ENCODE measurements at places on chromosomes 5 and 9. TPM values are rescaled to one million over a fixed set of nuclear protein-coding genes. Genes with fewer than 3 reads are reported as not detected.

GRCh38 chr5:103356350-103357091 is 98.0 kb downstream of the MACIR start:
- DNase-seq = no peak

Gene PGGT1B
- polyA plus RNA-seq = 19.3 TPM

DNA sequence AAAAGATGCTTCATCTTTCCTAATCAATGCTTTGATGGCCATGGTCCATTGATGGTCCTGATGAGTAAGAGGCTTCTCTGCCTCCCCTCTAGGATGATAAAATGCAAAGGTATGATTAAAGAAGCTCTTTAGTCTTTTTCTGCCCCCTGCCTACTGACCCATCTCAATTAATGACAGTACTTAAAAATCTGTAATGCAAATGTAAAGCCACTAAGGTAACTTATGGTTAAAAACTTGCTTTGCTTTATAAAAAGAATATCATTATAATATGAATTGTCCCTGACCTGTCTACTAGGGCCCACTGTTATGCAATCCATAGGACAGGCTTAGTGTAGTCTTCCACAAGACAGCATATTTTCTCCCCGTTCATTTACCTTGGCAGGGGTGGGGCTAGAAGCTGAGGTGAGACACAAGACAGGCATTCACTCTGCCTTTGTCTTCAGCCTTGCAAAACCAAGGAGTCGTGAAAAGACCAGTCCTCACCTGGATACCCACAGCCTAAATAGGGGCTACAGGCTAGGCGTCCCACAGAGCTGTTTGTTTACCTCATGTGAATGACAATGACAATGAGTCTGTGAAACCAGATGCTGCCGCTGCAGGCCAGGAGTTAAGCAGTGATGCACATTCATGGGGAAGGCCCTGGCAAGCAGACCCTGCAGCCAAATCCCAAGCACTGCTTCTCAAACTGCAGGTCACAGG is 60.4 kb downstream of the BNC2 start:
- no peak for DNase-seq

- DNase-seq = no peak
These were observed 36.3 kb downstream of the PFDN1 start for GRCh38 chr5:140266471-140267200.

Gene PCDH12
- polyA plus RNA-seq = 14.0 TPM

DNA sequence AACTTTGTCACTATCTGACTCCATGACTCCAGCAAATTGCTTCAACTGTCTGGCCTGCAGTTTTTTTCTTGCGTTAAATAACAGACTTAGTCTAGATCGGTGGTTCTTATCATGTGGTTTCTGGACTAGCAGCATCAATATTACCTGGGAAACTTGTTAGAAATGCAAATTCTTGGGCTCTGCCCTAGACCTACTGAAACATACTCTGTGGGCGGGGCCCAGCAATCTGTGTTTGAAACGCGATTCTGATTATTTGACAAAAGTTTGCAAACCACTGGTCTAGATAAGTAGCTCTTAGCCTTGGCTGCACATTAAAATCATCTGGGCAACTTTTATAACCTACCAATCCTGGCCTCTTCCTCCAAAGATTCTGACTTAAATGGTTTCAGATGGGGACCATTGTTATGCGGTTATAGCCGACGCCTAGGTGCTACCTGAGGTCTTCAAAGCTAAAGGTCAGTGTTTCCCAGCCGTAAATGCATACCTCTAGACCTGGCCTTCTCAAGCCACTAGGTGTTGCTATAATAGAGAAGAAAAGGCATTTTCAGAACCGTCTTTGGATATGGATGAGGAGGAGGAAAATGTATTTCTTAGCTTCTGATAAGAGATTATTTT is 74.0 kb downstream of the C9orf85 start:
- no peak for DNase-seq

Gene MARCHF3
- 7.8 TPM for polyA plus RNA-seq

Gene NUTM2F
- not detected for polyA plus RNA-seq

GRCh38 chr9:86176468-86176867 is 77.1 kb upstream of the GOLM1 start:
- DNase-seq = no peak

DNA sequence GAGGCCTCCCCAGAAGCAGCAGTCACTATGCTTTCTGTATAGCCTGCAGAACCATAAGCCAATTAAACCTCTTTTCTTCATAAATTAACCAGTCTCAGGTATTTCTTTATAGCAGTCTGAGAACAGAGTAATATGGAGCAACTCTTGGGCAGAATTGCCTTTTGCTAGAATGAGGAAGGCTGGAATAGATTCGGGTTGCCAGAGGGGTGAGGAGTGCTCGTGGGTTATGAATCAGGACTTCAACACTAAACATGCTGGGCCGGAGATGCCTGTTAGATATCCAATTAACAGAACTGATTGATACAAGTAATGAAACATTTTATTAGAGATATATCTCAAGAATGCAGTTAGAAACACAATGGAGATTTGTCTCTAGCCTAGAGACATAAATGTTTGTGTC is 140.9 kb upstream of the MAP3K1 start:
- DNase-seq = no peak

GRCh38 chr5:131976414-131977211 is 31.1 kb upstream of the MEIKIN start:
- no peak for DNase-seq

DNA sequence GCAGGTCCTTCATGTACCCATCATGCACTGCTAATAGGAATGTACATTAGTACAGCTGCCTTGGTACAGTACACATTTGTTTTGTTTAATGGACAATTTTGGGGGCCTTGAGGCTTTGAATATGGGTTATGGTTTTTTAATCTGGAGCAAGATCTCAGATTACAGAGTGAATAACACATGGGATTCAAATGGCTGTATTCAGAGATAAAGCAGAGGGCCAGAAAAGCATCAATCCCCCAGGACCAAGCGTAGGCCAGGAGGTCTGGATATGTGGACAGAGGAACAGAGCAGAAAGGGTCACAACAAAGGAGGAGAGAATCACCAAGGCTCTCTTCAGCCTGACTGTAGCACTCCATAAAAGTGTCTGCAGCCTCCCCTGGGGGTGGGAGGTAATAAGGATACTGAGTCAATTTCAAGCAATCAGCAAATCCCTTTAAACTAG is 47.7 kb upstream of the STK32A start:
- no peak for DNase-seq

- DNase-seq = no peak
These were observed 106.5 kb downstream of the ANKRD55 start for GRCh38 chr5:56126487-56127179.

DNA sequence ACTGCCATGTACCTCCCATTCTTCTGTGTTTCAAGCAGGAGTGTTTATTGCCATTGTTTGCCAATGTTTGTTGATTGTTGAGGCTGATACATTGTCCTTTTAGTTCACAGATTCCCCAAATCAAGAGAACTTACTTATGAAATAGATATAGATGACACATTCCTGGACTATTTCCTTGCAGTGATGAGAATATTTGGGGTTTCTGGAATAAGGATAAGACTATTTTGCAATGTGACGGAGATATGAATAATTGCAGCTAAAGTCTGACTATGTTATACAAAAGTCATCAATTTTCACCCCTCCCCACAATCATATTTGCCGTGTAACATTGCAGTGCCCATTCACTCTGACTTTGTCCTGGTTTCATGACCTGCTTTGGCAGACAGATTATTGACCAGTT is 460.8 kb downstream of the CDH10 start:
- DNase-seq = no peak

GRCh38 chr5:100249884-100250269 is 285.3 kb upstream of the FAM174A start:
- no peak for DNase-seq

Gene RETREG1
- 69.5 TPM for polyA plus RNA-seq

Gene PTGES
- 9.5 TPM for polyA plus RNA-seq

- DNase-seq = no peak
These were observed 134.1 kb upstream of the IFNE start for GRCh38 chr9:21616082-21616778.

GRCh38 chr5:73424556-73424977 is 24.0 kb downstream of the FOXD1 start:
- DNase-seq = no peak

Gene PCAT7
- 7.9 TPM for polyA plus RNA-seq

Gene BNIP1
- polyA plus RNA-seq = 12.7 TPM
